Vagina (tissue), 2 donors: ENCODE measurements at places on chromosomes 4 and X.

- no peak for DNase-seq
Observed at GRCh38 chr4:168449719-168450452, 30.4 kb downstream of the DDX60L start.

DNA sequence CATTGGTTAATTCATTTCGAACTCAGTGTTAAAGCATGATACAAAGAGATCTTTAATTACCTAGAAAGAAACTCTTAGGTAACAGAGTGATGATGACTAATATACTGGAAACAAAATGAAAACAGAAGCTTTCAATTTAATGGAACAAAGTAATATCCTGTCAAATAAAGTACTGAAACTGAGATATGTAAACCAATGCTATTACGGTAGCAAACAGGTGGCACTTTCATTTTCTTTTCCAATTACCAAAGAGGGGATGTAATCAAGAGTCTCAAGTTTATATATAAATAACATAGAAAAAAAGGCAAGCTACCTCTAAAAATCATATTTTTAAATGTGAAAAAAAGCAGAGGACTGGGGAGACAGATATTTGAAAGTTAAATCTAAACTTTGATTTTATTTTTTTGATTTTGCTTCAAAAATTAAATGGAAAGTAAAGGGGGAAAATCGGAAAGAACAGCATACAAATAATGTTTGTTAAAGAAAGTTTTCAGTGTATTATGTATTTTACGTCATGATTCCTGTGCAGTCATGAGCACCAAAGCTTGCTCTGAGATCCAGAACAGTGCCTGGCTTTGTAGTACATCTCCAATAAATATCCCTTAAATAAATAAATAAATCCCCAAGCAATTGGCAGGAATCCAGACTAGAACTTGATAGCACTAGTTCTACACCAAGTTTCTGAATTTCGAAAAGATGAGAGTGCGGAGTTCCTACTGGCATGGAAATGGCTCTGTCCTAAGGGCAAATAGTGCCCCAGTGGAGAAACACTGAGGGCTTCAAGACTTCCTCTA, 25.0 kb upstream of the RAPGEF2 start:
- DNase-seq, result no peak

GRCh38 chr4:78553043-78553396, 1.4 kb downstream of the ANXA3 start:
- no peak for DNase-seq

DNA sequence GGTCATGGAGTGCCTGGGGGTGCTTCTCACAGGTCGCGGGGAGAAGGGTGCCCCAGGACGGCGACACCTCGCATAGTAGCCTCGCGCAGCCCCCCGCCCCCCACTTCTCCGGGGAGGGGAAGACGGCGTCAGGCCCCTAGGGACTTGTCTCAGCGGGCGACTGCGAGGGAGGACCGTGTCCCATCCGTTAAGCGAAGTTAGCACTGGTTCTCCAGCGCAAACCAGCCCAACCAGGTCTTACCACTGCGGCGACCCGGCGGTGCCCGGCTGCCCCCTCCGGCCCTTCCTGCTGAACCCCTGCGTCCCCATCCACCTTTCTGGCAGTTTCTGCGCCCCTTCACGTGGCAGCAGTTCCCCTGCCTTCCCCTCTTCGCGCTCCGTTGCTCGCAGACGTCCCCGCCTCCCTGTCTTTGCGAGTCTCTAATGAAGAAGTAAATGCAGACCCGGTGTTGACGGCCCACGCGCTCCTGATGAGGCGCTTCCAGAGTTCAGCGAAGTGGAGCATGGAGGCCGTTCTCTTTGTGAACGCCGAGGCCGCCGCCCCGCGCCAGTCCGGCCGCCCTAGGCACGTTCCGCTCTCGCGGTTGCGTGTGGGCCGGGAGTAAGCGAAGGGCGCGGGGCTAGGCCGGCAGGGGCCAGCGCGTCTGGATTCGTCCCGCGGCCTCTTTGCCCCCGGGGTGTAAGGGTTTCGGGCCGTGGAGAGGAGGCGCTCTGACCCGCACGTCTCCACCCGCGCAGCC, 3.0 kb downstream of the SLIT2 start:
- no peak for DNase-seq

DNA sequence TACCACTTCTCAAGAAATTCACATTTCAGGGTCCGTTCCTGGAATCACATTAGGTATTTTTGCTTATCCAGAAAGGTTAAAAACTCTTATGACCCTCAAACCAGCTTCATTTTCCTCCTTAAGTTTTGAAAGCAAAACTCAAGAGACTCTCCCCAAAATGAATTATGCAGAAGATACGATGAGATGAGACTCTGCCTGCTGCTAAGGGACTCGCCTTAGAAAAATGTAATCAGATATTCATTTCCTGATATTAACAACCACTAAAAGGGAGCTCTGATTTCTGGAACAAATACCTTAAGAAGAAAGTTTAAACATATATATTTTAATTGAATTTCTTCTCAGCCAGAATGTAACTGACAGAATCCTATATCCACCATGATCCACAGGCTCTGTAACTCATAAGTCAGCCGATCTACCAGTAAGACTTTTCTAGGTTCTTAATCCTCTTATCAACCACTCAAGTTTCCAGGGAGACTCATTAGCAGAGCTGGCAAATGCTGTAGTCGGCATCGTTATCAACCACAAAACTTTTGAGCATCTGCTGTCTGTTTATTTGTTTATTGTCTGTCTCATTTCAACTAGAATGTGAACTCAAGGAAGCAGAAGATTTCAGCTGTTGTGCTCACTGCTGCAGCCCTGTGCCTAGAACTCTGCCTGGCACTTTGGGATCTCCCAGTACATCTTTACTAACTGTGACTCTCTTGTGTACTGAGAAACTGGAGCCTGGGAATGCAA, 112.5 kb downstream of the LDB2 start:
- no peak for DNase-seq

DNA sequence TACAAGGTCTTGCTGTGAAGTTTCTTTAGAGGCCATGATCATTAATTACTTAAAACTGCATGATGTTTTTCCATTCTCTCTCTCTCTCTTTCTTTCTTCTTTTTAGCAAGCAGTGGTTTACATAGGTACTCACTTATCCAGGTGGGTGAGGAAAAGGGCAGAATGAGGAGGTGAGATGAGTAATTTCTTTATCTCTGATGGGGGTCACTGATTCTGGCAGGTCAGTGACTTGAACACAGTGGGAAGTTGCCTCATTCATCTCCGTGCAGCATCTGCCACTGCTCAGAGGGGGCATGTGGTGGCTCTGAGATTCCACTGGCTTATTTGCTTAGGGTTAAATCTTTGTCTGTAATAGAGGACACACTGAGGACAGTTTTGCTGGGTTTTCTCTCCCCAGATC, 62.6 kb downstream of the FAM114A1 start:
- DNase-seq, result no peak

DNA sequence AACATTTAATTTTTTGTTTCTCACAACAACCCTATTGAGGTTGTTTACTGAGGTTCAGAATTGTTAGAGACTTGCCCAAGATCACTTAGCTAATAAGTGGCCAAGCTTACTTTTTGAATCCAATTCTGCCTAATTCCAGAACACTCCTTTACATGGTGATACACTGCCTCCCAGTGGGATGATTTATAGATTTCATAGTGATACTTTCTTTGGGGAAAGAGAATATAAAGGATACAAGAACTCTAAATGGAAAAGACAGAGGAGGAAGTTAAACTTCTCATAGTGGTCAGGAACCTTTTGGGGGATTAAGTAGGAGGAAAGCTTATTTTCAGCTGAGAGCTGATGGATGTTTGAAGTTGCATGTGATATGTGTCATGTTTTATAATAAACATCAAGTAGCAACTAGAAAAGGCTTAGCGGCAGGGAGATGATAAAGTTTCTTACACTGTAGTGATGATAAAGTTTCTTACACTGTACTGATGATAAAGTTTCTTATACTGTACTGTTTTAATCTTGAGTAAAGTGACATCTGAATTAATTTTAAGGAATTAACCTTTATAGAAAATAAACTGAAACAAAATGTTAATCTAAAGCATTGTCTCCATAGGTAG, 15.3 kb downstream of the STAG2 start:
- no peak for DNase-seq

DNA sequence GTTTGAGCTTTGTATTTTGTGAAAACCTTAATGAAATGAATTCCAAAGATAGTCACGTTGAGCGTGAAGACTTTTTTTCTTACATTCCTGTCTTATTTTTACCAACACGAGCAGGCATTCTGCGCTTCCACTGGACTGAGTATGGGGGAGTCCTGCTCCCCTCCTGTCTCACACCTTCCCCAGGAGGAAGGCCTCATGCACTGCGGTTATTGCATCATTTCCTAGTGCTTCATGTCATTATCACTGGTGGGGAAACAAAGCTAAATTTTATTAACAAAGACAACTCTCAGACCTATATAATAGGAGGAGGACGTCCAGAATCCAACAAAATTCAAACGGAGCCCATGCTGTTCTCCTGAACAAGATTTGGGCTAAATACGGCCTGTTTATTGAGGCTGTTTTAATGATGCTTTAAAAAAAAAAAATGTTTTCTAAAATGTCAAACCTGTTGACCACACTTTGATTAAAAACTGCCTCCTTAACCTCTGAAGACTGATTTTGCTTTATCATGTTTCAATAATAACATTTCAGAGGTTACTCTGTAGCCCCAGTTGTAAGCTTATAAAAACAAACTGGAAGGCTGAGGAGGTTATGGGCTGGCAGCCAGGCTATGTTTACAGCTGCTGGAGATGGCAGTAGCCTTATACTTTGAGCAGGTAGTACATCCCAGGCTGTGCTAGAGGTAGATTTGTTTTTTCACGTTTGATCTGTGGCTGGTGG, 118.0 kb downstream of the SOWAHB start:
- no peak for DNase-seq

DNA sequence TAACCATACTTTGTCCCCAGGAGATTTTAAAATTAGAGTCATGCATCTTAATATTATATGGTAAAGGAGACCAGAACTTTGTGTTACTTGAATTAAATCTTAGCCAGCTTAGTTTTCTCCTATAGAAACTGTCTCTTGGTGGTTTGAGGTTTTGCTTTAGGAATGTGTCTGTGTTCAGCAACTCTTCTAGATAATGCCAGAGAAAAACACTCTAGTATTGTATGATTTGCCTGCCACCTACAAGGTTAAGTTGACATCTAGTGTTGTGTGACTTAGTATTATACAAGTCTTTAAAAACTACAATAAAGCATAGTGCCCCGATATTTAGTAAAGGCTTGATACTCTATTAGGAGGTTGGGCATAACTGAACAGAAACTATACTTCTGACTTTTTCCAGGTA, 2.1 kb downstream of the UGT8 start:
- DNase-seq, result no peak

DNA sequence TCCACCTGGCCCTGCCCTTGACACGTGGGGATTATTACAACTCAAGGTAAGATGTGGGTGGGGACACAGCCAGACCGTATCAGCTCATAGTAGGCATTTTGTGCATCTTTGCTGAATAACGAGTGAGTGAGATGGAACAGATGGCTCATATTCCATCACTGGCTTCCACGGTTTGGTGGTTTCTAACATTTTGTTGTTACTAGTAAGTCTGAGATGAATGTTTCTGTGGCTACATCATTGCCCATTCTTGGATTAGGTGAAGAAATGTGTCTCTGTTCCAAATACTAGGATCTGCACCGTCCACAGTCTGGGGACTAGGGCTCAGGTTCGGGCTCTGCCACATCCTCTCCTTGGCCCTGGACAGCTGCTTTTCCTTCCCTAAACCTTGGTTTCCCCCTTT, 3.6 kb downstream of the ABLIM2 start:
- no peak for DNase-seq

GRCh38 chrX:137896123-137896522, 330.2 kb downstream of the ZIC3 start:
- DNase-seq, result no peak

GRCh38 chrX:16445166-16445752, 204.7 kb upstream of the S100G start:
- no peak for DNase-seq

- no peak for DNase-seq
Observed at GRCh38 chr4:13007802-13008470, 476.2 kb downstream of the RAB28 start.

GRCh38 chr4:182644683-182645050, 272.5 kb downstream of the DCTD start:
- no peak for DNase-seq

GRCh38 chr4:793093-793861, 32.7 kb downstream of the CPLX1 start:
- DNase-seq, result no peak

DNA sequence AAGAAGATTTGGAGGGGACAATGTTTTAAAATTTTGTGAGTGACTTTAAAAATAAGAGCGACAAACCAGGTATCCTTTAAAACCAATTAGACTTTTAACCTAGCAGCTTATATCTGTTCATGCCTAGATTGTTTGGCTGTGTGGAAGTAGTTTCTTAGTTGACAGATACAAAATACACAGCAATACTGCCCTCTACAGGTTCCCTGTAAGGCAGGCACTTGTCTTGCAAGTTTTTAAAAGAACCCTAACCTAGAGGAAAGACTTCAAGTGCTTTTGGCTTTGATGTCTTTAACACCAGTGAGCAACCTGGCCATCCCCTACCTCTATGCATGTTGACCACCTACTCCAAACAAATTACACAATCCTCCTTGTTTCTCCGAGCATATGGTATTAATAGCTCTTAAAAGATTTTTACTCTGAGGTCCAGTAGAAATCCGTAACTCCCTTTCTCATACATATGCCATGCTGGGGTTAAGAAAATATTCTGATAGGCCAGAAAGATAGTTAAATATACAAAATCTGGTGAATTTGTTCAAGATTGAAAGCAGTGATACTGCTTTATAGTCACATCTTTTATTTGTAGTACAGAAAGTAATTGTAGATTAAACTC, 273.0 kb downstream of the ARHGAP24 start:
- no peak for DNase-seq

- no peak for DNase-seq
Observed at GRCh38 chrX:21295246-21295820, 78.9 kb upstream of the CNKSR2 start.

DNA sequence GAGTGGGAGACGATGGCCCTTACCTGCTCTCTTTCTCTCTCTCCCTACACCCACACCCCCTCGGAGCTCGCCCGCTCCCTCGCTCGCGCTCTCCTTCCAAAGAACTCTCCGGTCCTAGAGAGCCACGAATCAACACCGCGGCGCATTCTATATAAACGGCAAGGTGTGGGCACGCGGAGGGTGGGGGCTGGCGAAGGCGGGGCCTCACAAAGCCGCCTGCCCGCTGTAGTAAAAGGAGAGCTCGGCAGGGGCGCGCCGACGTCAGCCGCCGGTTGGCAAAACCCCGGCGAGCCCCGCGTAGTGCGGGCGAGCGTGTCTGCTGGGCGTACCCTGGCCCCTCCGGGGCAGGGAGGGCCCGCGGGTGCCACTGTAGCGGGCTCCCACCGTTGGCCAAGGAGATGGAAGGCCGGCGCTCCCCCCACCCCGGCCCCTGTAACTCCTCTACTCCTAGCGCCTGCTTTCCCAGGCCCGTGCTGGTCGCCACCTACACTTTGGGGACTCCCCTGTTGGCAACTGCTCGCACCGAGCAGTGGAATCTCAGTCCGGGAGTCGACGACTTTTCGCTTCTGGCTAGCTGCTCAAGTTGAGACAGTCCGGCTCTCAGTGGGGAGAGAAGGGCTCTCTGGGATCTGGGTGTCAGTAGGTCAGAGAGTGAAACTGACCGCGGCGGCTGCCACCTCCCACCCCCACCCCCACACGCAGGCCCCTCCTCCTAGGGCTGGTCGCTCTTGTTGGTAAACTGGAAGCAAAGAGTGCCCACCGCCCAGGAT, 325.5 kb upstream of the F9 start:
- DNase-seq, result no peak
